Activated naive CD4-positive, alpha-beta T cell treated with Interleukin-2 at 50 U/mL for 16 hours (primary cell): ENCODE measurements at places on chromosomes 4 and X.

DNA sequence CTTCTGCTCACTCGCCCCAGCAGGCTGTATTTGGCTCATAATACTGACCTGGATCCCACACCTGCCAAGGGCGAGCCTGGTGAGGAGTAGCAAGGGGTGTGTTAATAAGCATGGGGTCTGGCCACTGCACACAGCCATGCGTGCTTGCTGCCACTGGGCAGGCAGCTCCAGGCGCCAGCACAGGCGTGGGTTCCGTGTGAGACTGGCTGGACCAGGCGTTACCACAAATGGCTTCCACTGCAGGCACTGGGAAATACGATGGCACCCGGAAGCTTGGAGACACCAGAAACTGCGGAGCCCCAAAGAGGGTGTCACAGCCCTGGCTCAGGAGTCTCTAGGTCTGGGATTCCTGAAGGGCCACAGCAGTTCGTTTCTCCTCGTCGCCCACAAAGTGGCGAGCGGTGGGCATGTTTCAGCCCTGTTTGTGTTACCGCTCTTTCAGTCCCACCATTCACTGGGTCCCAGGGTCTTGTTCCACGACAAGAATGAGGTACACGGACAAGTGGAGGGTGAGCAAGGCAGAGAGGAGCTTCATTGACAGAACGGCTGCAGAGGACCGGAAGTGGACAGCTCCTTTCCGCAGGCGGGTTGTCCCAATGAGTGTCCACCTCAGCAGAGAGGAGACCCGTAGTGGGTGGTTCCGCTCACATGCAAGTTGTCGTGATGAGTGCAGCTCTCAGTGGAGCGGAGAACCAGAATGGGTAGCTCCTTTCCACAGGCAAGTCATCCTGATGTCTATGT, 428.9 kb downstream of the EPHA5 start:
- no peak for DNase-seq

- DNase-seq: no peak
These were observed 89.1 kb upstream of the CBR4 start for GRCh38 chr4:169098969-169099690.

GRCh38 chr4:149749784-149750183, 65.9 kb downstream of the IQCM start:
- DNase-seq: no peak

- no peak for DNase-seq
These were observed 129.1 kb upstream of the PITX2 start for GRCh38 chr4:110751986-110752385.

GRCh38 chr4:6705646-6706045, 4.0 kb downstream of the MRFAP1L1 start:
- no peak for DNase-seq

GRCh38 chrX:108049649-108050048, 4.8 kb downstream of the VSIG1 start:
- no peak for DNase-seq

DNA sequence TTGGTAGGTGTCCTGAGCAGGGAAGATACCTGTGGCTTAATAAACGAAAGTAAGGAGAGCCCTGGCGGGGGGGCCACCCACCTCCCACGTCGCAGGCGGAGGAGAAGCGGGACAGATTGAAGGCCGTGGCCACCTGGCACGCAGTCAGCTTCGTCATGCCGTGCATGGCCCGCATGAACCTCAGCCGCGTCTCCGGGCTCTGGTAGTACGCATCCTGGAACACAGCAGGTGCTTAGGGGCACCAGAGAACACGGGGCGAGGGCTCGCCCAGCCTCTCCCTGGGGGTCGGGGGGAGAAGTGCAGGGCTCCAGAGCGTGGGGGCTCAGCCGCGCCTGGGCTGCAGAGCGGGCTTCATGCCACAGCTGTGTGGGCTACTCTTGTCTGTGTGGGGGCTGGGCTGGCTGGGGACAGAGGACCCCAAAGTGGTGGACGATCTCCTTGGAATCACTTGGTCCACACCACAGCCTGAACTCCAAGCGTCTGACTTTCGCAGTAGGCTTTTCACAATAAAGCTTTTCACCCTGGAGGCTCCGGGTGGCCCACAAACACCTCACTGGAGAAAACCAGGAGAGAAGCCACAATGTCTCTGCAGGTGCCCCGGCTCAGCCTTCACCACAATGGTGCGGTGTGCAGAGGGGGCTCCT, 27.1 kb upstream of the SLC25A6 start:
- DNase-seq: no peak

DNA sequence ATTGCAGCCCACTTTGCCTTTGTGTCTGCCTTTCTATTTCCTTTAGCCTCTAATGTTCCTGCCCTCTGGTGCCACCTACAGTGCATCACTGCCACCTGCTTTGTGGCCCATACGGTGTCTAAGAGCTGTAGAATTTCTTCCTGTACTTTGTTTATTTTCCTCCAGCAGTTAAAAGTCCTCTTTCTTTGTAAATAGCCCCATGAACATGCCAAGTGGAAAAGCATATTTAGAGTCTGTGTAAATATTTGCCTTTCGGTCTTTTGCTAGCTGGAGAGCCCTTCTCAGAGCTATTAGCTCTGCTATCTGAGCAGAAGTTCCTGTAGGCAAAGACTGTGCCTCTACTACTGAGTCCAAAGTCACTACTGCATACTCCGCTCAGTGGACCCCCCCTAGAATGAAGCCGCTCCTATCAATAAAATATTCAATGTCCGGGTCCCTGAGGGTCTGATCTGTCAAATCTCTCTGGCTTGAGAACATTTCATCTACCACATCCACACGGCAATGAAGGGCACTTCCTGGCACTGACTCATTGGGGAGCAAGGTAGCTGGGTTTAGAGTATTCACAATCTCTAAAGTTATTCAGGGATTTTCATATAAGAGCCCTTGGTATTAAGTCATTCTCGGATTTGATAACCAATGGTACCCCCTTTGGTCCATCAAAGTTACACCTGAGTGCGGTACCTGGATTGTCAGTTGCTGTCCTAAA, 36.3 kb downstream of the SULT1E1 start:
- peak; percentile 9 for DNase-seq

DNA sequence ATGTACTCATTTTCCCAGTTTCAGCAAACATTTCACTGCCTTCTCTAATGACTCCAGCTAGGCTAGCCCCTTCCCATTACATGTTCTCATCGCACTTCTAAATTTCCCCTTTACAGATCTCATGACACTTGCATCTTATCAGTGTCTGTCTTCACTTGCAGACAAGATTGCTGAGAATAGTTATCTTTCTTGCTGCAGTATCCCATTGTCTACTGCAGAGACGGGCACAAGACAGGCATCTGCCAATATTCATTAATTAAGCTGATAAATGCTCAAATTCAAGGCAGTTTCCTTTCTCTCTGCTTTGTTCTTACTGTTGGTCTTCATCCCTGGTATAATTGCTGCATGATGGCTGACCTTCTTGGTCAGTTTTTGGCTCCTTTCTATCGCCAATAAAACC, 175.9 kb downstream of the ANTXR2 start:
- DNase-seq: no peak

DNA sequence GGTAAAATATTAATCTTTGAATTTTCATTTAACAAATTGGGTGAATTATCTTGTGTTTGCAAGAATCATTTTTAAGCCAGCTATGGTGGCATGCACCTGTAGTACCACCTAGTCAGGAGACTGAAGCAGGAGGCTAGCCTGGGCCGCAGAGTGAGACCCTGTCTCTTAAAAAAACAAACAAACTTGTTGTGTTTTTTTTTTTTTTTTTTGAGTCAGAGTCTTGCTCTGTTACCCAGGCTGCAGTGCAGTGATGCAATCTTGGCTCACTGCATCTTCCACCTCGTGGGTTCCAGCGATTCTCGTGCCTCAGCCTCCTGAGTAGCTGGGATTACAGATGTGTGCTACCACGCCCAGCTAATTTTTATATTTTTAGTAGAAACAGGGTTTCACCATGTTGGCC, 2.2 kb downstream of the TXLNG start:
- no peak for DNase-seq

GRCh38 chrX:120768254-120768653, 107.4 kb downstream of the CT47B1 start:
- no peak for DNase-seq

GRCh38 chrX:151899622-151900021, 13.1 kb upstream of the MAGEA4 start:
- DNase-seq: no peak

DNA sequence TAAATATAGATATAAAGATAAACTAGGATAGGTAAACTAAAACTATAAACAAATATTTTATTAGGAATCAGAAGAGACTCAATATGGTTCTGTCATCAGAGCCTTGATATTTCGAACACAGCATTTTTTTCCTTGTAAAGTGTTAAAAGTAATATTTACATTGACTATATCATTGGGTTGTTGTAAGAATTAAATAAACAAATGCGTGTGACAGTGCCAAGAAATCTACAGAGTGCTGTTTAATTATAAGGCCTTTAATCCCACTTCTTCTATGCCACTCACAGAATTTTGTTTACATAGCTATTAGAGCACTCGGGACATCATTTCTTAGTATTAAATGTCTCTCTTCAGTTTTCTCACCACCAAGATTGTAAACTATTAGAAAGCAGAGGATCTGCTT, 807.4 kb downstream of the FSTL5 start:
- no peak for DNase-seq

GRCh38 chr4:102723511-102723910, 37.3 kb downstream of the MANBA start:
- DNase-seq: no peak

DNA sequence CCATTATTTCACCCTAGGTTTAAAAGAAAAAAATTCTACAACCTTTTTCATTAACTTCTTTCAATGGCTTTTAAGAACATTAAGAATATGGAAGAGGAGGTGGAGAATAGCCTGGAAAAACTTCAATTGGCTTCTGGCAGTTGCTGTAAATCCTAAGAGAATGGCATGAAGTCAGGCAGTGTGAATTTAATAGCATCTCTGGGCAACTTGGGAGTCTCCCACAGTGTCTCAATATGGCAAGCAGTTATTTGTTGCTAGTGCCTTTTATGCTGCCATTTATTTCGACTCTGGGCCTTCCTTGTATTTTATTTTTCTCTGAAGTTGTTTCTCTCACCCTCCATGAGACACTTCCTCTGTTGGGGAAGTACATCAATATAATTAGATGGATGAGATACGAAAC, 322.1 kb downstream of the CBLL2 start:
- no peak for DNase-seq

DNA sequence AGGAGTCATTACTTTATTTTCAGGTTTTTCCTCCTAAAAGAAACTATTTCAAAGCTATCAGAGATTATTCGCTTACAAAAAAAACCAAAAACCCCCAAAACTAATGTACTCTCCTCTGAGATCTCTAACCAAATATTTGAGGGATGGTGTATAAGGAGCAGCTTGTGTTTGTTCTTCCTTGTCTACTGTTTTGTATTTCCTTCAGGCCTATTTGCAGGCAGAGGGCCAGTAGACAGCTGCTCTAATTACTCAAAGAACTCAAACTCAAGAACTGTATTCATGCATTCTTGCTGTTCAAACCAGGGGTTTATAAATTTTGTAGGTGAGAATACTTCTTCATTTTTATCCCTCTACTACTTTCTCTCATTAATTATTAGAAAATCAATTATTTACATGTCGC, 51.3 kb downstream of the SH3RF1 start:
- DNase-seq: no peak

- no peak for DNase-seq
These were observed 183.5 kb upstream of the C1QTNF7 start for GRCh38 chr4:15244354-15244753.
